ENCODE measurements at places on chromosomes 2 and 18.
A peak's percentile ranks its signal among the peaks of the same experiment; 100 is the strongest.

DNA sequence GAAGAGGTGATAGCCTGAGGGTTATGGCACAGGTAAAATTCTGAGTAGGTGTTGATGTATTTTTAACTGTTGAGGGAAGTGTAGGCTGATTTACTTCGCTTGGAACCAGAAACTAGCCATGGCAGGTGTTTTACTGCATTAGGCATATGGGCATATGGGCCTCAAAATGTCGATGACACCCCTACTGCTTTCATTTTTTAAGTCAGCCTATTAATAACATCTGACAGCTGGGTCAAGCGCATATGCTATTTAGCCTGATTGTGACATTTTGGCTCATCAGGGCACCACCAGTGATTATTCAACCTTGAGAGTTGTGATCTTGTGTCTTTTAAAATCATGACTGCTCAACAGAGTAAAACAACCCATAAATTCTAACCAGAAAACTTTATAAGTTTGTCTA, 1396.9 kb upstream of the NXPH2 start:
- no peak for DNase-seq

DNA sequence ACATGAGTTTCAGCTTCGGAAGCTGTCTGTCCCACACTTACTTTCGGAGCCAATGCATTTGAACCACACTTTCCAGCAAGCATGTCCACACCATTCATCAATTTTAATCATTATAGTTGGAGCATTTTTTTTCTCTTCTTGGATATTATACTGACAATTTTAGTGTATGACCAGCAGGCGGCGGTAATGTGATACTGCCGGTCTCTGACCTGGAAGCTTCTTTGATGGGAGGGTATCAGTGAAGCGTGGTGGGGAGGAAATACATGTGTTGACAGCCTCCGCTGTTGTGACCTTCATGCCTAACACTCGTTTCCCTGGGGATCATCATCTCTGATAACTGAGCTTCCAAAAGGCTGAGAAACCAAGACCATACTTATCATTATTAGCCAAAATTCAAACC, 231.7 kb downstream of the GBX2 start:
- no peak for DNase-seq

- DNase-seq, result no peak
Measured at GRCh38 chr2:39542523-39542922, 105.4 kb upstream of the MAP4K3 start.

GRCh38 chr2:132276571-132276981, 114.8 kb upstream of the ANKRD30BL start:
- DNase-seq, result no peak

DNA sequence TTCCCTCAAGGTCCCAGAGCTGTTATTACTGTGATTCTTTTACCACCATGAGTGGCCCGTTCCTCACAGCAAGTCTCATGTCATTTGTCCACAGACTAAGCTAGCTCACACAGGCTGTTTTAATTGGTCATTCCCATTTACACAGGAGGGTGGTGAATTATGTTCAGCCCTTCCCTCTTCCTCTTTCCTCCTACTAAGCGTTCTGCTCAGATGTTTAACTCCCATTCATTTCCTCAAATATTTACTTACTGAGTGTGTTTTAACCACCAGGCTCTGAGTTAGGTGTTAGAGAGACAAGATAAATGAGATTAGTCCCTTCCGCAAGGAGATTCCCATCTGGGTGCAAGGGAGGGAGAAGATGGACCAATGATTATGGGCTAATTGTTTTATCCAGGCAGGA, 403.6 kb upstream of the ACVR2A start:
- no peak for DNase-seq

- no peak for DNase-seq
Measured at GRCh38 chr2:134320930-134321329, 67.1 kb downstream of the MGAT5 start.

GRCh38 chr2:48856657-48857056, 101.1 kb upstream of the LHCGR start:
- no peak for DNase-seq

- DNase-seq, result peak; percentile 53
Measured at GRCh38 chr2:950080-950966, at the start of gene SNTG2. TSS of gene SNTG2 (plus strand) at chr2:950849. CDS start at chr2:950997, 148 bp downstream.

- DNase-seq, result no peak
Measured at GRCh38 chr18:28359176-28359575, 182.2 kb upstream of the CDH2 start.

GRCh38 chr2:191740759-191741158, 62.8 kb downstream of the NABP1 start:
- no peak for DNase-seq

DNA sequence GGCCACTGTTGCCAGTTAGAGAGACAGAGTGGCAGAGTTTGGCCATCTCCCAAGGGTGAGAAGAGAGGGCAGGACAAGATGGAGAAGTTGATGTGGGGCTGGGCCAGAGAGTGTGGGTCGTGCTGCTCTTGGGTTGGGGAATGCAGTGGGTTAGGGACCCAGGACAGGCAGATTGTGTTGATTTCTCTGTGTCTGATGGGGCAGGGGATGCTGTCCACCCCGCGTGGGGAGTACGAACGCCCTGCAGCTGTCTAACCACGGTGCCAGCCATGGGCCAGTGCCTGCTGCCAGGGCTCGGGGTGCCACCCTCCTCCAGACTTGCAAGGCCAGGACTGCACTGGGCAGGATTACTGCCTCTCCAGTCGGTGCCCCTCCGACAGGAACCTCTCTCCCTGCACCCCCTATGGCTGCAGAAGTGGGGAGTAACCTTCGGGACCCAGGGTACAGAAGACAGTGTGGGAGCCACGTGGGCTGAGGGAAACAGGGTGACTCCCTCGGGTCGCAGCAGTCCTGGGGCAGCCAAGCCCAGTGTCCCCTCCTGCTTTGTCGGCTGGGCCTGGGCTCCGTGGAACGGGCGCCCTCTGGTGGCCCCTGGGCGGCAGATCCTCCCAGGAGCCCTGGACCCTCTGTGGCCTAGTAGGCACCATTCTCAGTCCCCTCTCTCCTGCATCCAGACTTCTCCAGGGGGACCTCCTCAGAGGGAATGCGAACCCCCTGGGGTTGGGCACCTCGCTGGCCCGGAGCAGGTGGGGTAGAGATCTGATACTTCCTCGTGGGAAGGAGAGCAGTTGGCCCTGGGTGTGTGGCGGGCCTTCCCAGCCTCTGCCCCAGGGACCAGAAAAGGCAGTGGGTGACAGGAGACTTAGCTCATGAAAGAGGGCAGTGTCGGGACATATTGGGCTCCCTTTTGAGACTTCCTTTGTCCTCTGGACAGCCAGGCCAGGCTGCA, 2.7 kb downstream of the GPC1 start:
- DNase-seq, result peak; percentile 55

DNA sequence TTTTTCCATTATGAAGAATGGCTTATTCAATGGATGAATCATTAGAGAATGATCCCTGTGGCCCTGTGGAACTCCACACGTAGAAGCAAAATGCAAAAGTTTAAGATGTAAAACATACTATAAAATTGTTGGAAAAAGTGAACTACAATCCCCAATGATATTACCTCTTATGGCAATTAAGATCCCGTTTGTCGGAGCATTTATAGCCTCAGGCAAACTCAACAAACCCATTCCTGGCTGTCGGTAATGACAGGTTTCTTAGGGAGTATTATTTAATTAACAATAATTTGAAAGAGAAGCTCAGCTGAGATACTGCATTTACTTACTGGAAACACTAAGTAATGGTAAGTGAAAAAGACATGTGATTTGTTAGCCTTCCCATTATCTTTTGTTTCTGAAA, 138.3 kb downstream of the CDH20 start:
- DNase-seq, result no peak

DNA sequence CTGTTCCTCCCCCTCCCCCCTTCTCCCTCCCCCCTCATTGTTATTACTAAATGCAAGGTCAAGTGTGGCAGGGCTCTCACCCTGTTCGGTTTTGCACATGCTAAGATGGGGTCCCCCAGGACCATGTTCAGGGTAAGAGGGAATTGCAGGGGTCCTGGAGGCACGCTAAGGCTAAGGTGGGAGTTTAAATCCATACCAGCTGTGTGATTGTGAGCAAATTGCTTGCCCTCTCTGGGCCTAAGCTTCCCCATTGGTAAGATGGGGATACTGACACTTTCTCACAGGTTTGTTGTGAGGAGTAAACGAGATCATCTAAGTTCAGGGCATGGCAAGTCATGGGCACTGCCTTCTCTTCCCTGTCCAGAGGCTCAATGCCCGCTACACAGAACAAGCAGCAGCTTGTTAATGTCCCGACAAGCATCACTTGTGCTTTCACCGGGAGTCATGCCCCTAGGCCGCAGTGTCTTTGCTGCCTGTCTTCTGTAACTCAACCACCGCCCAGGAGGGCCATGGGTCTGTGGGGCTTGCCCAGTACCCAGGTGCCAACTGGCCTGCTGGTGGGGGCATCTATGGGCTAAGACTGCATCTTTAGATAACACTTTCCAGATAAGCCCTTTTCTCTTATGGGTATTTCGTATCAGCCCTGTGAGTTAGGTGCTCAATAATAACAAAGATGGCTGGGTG, 279.1 kb downstream of the MYCN start:
- DNase-seq, result no peak

Measured in naive thymus-derived CD8-positive, alpha-beta T cell (primary cell).